LoVo (cell line): ENCODE measurements at places on chromosomes 1 and 21.

- DNase-seq, result no peak
Measured at GRCh38 chr1:31860581-31860980, 44.8 kb upstream of the SPOCD1 start.

DNA sequence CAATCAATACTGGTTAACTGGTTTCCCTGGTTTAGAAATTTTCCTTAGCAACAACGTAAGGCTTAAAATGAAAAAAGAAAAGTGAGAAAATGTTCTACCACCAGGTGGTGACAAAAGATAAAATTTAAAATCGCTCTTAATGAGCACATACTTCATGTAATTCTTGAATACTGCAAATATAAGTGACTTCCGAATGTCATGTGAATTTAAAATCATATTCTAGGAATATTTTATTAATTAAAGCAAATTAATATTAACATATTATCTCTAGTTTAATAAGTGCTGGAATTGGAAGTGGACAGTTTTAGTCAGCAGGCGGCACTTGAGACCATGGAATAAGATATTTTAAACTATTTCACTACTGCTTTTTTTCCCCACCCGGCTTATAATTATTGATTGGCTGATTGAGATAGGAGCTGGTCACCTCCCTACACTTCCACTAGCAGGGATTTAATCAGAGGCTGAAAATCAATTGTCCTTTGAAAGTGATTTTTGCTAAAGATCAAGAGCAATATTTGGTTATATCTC, 5.0 kb upstream of the ADAMTS1 start:
- peak; percentile 32 for DNase-seq

GRCh38 chr1:107949467-107950253, 15.3 kb downstream of the VAV3 start:
- no peak for DNase-seq

DNA sequence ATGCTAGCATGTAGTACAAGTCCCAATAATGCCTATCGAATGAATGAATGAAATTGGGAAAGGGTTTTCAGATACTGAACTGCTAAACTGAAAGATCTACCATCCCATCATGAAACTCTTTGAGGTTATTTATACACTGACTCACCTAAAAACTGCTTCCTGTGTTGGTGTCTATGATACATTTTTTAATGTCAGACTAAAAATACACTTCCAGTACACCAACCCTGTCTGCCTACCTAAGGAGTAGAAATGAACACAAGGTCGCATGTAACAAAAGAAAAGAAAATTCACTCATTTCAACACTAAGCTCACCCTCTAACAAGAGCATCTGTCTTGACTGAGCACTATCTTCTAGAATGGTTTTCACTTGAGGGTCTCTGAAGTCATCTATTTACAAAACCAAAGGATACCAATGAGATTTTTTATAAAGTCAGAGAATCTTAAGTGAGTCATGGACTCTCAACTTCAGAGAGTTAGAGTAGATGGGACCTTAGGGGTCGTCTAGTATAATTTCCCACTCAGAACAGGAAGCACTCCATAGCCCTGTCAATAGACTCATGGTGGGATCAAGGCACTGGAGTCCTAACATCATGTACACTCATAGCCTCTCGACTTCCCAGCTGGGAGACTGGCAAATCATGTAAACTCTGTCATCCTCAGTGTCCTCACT, 53.4 kb downstream of the WLS start:
- DNase-seq, result no peak

DNA sequence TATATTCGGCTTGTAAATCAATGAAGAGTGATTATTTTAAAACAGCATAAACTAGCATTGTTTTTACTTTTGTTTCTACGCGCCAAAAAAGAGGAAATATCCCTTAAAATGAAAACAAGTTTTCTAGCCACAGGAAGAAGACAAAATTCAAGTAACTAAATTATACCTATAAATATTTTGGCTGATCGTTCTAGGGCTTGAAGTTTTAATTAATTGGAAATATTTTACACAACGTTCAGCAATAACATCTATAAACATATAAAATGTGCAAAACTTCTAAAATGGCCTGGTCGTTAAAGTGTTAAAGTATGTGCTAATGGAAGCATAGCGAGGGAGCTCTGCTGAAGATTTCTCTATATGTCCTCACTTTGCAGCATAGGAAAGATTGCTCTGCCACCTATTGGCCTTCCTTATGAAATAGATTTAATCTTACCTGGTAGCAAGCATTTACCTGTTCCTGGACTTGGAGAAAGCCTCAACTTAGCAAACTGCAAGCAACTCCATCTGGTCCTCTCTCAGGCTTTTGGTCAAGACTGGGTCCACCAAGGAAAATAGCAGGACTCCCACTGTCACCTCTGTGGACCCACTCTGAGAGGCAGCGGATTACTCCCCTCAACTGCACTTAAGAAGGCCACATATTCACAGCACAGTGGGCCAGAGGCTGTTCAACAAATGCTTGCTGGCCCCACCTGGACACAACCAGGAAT, 351.3 kb upstream of the RUNX1 start:
- DNase-seq, result peak; percentile 74

DNA sequence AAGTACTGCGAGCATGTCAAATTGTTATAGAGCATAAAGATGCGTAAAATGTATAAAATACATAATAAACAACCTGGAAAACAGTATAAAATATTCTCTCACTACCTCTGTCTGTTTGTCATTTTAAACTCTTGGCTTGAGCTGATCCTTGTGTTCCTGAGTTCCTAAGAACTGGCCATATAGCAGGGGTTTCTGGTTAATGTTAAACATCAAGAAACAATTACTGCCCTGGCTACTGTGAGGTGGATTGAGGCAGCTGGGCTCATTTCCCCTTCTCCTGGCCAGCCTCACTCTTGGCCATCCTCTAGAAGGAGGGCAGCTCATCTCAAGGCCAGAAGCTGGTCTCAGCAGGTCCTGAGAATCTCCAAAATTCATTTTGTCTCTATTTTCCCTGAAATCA, 297.3 kb upstream of the USP24 start:
- DNase-seq, result no peak

GRCh38 chr1:214475331-214475730, 76.1 kb downstream of the PTPN14 start:
- DNase-seq, result no peak

GRCh38 chr1:7644961-7645750, 125.9 kb upstream of the VAMP3 start:
- no peak for DNase-seq

- peak; percentile 16 for DNase-seq
Measured at GRCh38 chr1:230120921-230121381, 53.9 kb downstream of the GALNT2 start.

DNA sequence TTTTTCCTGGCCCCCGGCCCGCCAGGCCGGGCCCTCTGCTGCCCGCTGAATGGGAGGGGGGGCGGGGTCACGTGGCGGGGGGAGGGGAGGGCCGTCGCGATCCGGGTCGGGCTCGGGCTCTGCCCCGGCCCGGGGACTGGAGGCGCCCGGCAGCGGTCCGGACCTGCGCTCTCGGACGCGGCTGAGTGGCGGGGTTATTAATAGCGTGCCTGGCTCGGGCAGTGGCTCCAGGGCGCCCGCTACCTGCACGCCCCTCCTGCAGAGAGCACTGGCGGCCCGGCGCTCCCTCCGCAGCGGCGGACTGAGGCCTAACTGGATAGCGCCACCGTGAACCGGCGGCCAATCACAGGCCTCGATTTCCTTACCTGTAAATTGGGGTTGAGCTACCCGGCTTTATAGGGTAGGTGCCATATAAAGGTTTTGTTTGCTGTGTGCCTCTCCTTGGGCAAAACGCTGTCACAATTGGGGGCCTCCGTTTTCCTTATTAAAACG, 28.1 kb downstream of the AHDC1 start:
- DNase-seq, result no peak

GRCh38 chr1:228544021-228544850, 57.1 kb downstream of the RNF187 start:
- DNase-seq, result peak; percentile 29

GRCh38 chr1:150832597-150832996, 24.5 kb upstream of the CTSK start:
- DNase-seq, result no peak
